ENCODE measurements at places on chromosomes 16 and 17.

GRCh38 chr17:56913353-56913866 is 439 bp downstream of the TRIM25 start:
- no peak for DNase-seq

GRCh38 chr17:75308732-75309629 is 19.7 kb upstream of the SLC25A19 start:
- DNase-seq = no peak

GRCh38 chr17:38879878-38880665 is 10.2 kb downstream of the LASP1 start:
- no peak for DNase-seq

DNA sequence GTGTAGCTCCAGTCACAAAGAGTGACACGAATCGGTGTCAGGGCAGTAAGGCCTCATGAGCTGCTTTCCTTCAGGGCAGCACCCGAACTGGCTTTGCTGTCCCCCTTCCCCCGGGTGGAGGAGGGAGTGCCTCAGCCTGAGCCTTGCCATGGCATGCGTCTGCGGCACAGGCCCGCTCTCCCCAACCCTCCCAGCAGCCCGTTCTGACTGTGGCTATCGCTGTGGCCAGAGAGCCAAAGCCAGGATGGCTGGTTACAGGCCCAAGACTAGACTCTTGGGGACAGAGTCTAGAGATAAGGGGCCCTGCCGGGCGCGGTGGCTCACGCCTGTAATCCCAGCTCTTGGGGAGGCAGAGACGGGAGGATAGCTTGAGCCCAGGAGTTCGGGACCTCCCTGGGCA is 25.9 kb downstream of the CLUH start:
- DNase-seq = no peak

DNA sequence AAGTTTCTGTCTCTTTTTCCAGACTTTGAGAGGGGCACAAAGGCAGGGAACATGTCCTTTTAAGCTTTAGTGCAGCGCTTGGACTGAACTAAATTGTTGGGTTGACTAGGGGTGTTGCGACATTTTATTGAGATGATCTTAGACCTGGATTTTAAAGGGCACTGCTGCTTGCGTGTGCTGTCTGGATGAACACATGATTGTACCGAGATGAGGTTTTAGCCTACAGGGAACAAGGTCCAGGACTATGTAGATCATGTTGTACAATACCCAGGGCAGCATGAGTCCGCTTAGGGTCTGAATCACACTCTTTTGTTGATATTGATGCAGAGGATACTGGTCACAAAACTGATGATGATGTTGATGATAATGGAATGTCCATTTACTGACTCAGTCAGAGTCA is 5.2 kb upstream of the RGS9 start:
- no peak for DNase-seq

DNA sequence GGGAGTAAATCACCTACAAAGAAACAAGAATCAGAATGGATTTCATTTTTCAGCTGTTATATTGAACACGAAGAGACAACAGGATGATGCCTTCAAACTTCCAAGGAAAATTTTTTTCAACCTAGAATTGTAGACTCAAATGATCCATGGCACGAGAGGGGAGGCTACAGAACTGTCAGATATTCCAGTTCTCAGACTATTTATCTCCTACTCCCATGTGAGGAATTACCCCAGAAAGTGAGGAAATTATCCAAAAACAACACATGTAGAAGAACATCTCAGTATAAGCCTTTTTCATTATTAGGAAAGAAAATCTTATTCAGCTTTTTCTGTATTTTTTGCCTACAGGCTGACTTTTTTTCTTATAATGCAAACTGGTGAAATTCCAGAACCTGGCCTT is 5.5 kb upstream of the ASGR2 start:
- no peak for DNase-seq

GRCh38 chr17:80029258-80029974 is 6.3 kb downstream of the TBC1D16 start:
- DNase-seq = no peak

DNA sequence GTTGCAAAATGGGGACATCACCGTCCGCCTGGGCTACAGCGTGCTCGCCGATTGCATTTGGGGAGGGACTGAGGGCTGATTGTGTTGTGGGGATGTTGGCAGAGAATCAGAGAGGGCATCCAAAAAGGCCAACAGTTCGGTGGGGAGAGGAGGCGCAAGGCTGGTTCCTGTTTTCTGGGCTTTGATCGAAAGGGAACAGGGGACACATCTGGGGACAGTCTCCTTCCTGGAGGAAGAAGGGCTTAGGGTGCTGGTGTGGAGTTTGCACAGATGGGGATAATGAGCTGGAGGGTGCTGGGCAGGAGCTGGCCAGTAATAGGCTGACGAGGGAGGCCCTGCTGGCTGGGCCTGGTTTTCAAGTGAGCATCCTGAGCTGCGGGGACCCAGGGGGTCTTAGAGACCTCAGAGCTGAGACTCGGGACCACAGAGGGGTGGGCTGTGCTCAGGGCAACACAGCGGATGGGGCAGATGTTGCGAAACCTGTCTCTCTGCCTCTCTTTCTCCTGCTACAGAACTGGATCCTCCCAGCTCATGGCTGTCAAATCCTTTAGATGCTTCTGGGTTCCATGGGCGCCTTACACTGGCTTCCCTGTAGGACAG is 288.7 kb downstream of the SEC14L1 start:
- DNase-seq = no peak

DNA sequence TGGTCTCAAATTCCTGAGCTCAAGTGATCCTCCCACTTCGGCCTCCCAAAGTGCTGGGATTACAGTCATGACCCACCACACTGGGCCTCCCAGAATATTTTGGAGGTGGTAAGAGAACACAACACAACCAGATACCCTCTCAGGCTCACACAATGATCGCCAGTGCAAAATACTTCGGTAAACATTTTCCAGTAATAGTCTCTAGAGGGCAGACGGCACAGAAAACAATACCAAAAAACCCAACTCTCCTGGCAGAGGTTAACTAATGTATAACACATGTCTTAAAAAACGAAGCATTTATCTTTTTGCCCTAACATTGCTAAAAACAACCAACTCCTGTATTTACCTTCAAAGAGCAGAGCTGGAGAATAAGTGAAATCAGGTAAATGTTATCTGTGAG is 10.5 kb downstream of the NUFIP2 start:
- DNase-seq = no peak

GRCh38 chr16:275786-276232 is at the start of gene RGS11:
Gene RGS11, minus strand, starts transcription at chr16:275944. Its CDS starts 33 bp downstream, at chr16:275911.
- DNase-seq = no peak

DNA sequence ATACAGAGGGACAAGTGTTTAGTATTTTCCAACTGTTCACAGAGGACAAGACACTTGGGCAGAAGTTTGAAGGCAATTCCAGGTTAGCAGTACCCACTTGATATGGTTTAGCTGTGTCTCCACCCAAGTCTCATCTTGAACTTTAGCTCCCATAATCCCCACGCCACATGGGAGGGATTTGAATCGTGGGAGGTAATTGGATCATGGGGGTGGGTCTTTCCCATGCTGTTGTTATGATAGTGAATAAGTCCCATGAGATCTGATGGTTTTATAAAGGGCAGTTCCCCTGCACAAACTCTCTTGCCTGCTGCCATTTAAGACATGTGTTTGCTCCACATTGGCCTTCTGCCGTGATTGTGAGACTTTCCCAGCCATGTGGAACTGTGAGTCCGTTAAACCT is 668.9 kb downstream of the MAF start:
- no peak for DNase-seq

DNA sequence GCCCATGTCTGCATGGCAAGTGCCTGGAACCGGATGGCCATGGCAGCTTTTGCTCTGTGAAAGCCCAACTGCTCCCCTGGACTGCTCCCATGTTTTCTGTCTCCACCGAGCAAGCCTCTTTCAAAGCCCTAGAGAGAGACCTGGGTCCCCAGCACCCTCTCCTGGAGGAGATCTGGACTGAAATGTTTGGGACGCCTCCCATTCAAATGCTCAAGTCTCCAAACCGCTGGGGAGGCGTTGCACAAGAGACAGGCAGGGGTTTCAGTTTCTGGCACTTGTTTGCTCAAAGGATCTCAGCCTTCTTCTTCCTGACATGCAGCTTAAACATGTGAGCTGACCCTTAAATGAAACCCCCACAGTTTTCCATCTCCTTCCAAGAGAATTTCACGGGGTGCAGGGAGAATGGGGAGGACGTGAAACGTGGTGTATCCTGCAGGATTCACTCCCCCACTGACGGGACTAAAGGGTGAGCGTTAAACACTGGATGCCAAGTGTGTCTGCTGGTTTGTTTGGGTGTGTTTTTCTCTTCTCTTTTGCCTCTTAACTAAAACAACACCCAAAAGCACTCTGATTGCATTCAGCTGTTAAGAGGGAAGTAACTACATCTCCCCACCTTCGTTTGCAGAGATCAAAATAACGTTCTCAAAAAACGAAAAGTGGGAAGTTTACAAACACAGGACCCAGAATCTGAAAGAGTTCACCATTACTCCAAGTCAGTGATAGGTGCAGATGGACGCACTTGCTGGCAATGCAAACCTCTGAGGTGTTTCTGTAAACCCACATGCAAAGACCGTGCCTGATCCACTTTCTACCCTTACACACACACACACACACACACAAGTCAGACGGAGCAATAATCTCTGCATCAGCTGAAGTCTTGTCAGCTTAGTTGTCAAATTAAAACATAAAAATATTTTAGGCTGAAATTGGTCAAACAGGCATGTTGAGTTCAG is 256.9 kb downstream of the C16orf95 start:
- DNase-seq = no peak

GRCh38 chr17:77890771-77891170 is 67.7 kb upstream of the TNRC6C start:
- DNase-seq = no peak

- no peak for DNase-seq
These were observed 6.2 kb upstream of the CBFA2T3 start for GRCh38 chr16:88983165-88983564.

- no peak for DNase-seq
These were observed 172.9 kb downstream of the STX8 start for GRCh38 chr17:9402590-9403199.

GRCh38 chr17:2058586-2059546 is 4.0 kb downstream of the HIC1 start:
- DNase-seq = no peak

DNA sequence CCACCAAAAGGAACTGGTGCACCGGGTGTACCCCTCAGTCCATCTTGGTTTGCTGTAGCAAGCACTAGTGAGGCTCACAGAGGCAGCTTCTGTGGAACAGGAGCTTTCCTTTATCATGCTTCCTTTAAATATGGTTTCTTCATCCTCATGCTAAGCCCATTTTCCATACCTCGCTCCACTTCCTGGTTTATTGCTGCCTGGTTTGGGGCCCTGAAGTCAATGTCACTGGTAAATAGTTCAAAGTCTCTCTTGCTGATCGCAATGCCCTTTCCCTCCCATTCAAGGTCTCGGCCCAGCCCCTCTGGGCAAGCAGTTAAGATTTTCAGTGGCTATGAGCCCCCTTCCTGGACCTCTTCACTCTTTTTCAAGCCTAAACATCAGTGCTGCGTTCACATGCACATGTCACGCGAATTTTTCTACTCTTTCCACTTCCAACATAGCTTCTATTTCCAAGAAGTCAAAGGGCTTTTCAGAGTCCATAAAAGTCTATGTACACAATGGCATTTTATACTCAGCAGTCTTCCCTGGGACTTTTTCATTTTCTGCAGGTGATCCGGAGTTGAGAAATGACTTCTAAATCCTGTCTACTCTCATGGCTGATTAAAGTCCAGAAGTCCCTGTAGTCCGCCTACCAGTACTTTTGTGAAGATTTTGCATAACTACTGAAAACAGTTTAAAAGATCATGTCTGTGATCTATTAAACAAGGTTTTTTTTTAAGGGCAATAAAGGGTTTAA is 323.8 kb upstream of the ZFHX3 start:
- DNase-seq = no peak

DNA sequence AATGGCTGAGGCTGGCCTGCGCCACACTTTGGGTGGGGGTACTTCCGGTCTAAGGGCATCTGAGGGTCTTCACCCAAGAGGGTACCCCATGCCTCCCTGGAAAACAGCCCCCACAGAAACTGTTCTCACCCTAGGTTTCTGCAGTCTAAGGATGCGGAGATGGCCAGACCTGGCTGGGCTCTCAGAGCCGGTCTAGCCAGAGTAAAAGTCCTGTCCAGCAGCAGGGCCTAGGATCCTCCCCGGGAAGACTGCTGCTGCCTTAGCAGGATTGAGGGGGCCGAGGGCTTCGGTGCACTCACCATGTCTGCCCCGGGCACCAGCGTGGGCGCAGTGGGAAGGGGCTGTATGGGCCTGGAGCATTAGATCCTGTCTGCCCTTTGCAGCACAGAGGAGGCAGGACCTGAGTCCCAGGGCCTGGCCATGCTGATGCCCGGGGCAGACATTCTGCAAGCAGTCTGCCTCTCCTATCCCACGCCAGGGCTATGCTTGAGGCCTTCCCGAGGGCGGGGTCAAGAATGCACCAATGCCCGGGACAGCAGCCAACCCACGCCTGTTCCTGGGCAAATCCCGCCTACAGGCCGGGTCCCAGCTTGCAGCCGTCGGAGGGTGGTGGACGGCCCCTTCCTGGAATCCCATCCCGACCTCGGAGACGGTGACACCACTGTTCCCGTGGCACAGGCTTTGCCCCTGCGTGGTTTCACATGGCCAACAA is 54.7 kb downstream of the CBFA2T3 start:
- DNase-seq = no peak

DNA sequence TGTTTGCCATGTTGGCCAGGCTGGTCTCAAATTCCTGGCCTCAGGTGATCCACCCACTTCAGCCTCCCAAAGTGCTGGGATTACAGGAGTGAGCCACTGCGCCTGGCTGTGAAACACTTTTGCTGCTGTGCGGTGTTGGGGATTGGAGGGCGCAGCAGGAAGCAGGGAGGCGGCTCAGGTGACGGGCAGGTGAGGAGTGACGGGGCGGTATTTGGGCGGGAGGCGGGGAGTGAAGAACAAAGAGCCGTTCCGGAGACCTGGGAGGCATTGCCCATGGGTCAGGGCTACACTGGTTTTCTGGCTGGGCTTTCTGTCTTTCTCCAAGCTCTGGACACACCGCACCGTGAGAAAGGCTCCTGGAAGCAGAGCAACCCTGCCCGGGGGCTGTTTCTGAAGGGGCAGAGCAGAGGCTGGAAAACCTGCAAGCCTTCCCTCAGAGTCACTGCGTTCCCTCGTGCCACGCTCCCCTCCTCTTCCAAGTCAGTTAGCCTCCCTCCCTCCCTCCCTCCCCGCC is 22.1 kb downstream of the CRISPLD2 start:
- no peak for DNase-seq

DNA sequence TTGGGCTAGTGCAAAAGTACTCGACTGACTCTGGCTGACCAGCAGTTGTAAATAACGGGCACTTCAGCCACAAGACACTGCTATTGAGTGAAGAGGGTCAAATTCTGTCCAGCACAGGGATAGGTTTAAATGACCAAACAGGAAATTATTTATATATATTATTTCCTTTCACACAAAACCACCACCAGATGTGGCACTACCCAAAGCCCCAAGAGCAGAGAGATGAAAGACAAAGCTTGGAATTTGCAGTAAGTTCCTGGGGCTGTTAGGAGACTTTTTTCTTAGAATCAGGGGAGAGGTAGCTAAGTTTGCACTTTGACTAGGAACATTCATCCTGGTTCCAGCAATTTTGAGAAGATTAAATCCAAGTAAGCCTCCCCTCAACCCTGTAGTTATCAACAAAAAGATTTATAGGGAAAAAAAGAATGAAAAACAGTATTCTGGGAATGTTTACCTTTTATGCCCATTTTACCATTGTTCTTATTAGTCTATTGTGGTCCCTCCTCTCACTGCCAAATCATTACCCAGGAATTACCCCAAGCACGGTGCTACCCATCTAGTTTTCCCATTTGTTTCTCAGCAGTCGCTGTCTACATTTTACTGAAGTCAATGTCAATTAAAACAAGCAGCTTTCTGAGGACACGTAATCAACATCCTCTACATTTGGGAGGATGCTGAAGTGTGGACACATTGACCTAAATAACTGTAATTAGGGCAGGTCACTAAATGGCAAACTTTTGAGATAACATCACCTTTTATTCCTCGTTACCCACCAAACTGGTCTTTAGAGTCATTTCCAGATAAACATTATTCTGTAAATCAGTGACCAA is 43.5 kb downstream of the GRB7 start:
- DNase-seq = no peak
